ENCODE measurements at places on chromosomes 16 and 17.

DNA sequence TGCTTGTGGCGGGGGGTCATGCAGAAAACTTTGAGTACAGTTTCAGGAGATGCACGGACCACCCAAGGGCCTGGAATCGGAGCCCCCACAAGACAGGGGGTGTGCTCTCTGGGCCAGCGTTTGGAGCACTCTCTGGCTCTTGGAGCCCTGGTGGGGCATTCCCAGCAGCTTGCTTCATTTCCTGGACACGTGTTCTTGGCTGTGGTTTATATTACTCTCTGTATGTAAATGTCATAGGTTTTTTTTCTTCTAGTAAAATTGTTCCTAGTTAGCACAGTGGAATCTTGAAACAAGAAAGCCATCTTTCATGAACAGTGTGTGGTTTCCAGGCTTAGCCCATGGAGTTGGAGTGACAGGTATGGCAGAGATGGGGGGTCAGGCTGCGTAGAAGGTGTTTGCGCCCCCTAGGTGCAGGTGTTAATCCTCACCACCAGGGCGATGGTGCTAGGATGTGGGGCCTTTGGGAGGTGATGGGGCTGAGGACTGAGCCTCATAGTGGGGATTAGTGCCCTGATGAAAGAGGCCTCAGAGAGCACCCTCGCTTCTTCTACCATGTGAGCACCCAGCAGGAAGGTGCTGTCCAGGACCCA, 79.8 kb downstream of the JPH3 start:
- DNase-seq, result no peak

DNA sequence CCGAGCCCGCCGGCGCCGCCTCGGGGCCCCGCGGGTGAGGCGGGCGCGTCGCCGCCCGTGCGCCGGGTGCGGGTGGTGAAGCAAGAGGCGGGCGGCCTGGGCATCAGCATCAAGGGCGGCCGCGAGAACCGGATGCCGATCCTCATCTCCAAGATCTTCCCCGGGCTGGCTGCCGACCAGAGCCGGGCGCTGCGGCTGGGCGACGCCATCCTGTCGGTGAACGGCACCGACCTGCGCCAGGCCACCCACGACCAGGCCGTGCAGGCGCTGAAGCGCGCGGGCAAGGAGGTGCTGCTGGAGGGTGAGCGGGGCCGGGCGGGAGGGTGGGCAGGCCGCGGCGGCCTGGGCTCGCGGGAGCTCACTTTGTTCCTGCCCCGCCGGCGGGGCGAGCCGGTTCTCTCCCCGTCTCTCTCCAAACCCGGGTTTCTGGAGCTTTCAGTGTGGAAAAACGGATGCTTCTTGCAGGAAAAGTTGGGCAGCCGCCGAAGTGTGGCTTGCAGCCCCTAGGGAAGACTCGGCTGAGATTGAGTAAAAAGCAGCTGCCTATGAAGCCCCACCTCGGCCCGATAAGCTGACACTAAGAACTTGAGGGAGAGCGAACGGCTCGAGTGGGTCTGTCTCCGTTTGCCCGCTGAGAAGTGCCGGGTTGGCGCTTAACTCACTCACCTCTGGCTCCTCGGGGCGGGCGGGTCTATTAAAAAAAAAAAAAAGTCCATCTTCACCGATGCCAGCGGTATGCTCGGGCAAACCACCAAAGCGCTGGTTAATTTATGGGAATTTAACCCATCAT, 677 bp downstream of the SNTB2 start:
- peak; percentile 17 for DNase-seq

DNA sequence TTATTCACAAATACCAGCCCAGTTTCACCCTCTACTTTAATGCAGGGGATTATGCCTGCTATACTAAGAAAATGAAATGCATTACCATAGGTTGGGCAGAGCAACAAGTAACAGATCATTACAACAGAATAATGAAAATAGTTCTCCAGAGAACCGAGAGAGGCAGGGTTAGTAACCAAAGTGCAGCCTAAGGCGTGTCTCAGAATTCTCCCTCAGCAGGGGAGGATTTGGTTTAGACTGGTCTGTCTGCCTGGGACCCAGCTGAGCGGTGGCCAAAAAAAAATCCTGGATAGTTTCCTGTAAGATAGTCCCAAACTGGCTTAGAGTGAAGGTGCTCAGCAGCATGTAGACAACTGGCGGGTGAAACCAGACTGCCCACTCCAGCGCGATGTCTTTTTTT, 30.8 kb upstream of the ADCY7 start:
- DNase-seq, result no peak

- no peak for DNase-seq
These were observed 25.1 kb upstream of the FOXJ1 start for GRCh38 chr17:76166168-76166567.

DNA sequence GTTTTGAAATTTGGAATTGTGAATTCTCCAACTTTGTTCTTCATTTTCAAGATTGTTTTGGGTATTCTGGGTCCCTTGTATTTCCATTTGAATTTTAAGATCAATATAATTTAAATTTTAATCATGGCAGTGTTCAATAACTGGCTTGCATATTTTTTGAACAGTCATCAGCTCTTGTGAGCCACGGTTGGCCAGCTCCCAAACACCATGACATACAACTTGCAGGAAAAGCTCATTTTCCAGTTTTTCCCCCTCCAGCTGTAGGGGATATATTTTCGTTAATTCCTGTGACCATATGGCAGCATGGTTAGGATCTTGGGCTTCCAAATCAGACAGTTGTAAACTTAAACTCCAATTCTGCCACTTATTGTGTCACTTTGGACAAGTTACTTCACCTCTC, 690.1 kb downstream of the WWOX start:
- DNase-seq, result no peak

- no peak for DNase-seq
These were observed 334.8 kb downstream of the MAF start for GRCh38 chr16:79265701-79266100.

DNA sequence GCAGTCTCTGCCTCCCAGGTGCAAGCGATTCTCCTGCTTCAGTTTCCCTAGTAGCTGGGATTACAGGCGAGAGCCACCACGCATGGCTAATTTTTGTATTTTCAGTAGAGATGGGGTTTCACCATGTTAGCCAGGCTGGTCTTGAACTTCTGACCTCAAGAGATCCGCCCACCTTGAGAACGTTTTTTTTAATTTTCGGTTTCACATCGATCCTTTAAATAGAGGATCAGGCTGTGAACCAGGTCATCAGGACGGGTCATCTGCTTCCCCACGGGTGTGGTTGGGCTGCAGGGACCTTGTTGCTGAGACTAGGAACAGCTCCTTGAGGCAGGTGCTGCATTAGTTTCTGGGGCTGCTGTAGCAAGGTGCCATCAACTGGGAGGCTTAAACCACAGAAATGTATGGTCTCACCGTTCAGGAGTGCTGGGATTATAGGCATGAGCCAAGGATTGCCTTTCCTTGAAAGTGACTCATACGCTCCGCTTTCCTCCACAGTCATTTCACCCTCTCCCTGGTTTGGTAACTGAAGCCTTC, 7.9 kb upstream of the NAGPA start:
- no peak for DNase-seq

DNA sequence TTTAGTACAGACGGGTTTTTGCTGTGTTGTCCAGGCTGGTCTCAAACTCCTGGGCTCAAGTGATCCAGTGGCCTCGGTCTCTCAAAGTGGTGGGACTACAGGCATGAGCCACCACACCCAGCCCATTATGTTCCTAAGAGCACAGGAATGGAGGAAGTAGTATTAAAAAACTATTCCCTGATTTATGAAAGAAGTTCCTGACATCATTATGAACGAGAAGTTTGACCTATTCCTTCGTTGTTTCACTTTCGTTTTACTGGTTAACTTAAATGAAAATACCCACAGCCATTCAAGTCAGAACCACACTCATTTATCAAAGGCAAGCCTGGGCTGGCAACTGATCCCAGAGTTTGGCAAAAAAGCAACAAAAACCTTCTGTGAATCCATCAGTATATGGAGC, 13.5 kb upstream of the CBX4 start:
- no peak for DNase-seq

- DNase-seq, result no peak
These were observed 10.2 kb upstream of the CENPT start for GRCh38 chr16:67857547-67858233.

DNA sequence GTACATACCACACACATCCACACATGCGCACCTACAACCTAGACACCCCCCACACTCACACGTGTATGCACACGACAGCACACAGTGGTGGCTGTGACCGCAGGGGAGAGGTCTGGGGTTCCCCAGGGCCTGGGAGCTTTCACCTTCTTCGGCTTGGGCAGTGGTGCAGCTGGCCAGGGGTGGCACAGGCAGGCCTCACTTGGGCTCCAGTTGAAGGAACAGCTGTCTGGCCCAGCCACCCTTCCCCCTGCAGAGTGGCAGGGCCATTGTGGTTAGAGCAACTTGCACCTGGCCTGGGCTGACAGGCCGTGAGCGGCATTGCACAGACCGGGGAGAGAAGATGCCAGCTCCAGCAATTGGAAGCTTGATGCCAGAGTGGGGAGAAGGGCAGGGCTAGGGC, 114.5 kb upstream of the GSE1 start:
- DNase-seq, result no peak

DNA sequence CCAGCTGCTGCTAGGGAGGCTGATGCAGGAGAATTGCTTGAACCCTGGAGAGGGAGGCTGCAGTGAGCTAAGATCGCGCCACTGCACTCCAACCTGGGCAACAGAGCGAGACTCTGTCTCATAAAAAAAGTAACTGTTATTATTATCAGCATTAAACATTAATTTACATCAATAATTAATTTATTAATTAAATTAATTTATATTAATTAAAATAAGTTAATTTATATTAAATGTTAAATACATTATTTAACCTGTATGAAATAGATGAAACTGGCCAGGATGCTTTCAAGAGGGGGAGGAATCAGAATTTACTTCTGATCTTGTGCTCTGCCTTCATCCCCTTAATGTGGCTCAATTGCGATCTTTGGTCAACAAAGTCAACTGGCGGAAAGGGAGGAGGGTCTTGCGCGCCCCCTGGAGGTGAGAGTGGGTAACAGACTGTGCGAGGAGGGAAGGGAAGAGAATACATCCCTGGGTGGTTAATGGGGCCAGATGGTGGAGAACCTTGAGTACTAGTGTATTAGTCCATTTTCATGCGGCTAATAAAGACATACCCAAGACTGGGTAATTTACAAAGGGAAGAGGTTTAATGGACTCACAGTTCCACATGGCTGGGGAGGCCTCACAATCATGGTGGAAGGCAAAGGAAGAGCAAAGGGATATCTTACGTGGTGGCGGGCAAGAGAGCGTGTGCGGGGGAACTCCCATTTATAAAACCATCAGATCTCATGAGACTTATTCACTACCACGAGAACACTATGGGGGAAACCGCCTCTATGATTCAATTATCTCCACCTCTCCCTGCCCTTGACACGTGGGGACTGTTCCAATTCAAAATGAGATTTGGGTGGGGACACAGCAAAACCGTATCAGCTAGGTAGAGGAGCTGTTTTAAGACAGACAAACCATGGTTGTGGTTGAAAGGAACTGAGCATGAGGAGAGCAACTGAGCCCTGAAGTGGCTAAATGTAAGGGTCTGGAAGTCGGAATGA, 15.7 kb upstream of the CPPED1 start:
- DNase-seq, result peak; percentile 74

- no peak for DNase-seq
These were observed 10.8 kb upstream of the TLCD3B start for GRCh38 chr16:30041841-30042240.
